Stimulated activated CD4-positive, alpha-beta T cell treated with anti-CD3 and anti-CD28 coated beads, Interleukin-15, amount 100 ng/mL, for 48 hours (primary cell): ENCODE measurements at places on chromosomes 3 and 15.

DNA sequence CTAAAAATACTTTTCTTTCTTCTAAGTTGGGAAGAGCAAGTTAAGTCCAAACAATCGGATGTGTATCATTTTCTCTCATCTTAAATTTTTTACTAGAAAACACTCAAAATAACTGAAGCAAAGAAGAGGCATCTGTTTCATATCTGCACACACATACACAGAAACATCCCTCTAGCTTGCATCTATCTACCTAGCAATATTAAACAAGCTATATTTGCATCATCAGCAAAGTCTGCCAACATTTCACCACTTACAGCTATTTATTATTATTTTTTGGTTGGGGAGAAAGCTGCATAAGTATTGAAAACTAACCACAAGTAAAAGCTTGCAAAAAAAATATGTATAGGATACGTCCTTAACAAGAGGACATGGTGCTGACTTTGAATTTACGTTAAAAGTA is 1.9 kb downstream of the GOLIM4 start:
- no peak for DNase-seq

DNA sequence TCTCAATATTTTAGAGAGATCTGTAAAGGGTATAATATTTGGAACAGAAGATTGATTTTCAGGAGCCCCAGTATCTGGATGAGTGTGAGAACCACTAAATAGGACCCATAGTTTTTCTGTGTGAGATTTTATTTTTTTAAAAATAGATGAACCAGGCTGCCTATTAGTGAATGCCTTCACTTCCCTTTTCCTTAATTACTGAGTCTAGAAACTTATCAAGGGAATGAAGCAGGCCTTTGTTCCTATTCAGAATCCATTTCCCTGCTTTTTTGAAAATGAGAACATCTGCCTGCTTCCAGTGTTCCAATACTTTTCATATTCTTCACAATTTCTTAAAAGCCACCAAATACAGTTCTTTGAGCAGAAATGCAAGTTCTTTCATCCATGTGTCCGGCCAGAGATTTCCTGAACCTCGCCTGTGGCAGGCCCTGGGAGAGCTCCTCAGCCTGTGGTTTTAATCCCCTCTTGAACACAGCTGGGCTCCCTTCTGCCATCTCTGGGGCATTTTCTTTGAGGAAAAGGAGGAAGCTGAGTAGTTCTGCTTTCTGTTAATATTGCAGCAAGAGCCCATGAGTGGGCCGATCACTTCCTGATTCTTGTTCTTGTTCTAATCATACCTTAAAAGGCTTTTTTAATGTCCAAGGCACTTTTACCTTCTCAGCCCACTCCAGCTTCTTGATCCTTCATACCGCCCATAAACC is 4.7 kb downstream of the EHD4 start:
- no peak for DNase-seq

DNA sequence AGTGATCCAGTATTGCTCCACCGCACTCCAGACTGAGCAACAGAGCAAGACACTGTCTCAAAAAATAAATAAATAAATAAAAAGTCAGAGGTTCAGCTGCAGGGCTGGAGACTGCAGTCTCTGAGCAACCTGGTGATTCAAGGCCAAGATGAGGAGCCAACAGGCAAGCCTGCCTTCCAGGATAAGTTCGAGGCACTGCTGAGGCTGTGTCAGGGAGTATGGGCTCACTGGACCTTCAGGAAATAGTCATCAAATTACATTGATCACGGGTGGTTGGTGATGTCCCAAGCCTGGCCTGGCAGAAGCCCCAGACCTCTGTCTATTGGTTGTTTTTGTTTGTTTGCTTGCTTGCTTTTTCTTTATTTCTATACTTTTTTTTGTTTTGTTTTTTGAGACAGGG is 41.5 kb downstream of the IDH2 start:
- DNase-seq = no peak

DNA sequence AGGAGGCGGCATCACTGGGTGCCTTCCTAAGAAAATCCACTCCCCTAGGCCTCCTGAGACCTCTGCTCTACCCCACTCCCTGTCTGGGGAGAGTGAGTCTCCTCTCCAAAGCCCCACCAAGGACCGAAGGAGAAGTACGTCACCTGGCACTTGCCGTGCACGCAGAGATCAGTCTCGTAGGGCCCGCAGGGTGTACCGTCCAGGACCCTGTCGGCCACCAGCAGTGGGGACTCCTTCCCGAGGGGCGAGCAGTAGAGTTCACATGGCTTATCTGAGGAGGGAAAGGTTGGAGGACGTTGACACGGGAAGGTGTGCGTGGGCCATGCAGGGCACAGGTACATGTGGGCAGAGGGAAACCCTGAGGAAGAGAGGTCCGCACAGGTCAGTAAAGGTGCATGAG is 232.9 kb downstream of the ADAMTS17 start:
- DNase-seq = no peak

- DNase-seq = no peak
Measured at GRCh38 chr15:77854980-77855379, 222.3 kb upstream of the LINGO1 start.

DNA sequence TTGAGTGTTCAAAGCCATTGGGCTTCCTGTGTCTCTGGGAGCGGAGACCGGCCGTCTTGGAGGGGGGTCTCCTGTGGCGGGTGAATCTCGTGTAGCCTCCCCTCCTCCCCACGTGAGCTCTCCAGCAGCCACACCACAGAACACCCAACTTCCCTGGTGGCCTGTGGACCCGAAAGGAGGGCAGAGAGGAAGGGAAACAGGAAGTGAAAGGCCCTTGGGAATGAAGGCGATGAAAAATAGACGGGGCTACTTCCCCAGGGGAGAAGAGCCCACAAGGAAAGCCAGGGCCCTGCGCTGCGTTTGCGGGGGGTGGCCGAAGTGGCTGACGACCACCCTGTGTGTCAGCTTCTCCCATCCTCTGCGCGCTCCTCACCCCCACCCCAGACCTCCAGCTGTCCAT is 5.4 kb downstream of the ANKRD63 start:
- DNase-seq = no peak

GRCh38 chr15:29533647-29534046 is 264.0 kb upstream of the NSMCE3 start:
- DNase-seq = no peak

DNA sequence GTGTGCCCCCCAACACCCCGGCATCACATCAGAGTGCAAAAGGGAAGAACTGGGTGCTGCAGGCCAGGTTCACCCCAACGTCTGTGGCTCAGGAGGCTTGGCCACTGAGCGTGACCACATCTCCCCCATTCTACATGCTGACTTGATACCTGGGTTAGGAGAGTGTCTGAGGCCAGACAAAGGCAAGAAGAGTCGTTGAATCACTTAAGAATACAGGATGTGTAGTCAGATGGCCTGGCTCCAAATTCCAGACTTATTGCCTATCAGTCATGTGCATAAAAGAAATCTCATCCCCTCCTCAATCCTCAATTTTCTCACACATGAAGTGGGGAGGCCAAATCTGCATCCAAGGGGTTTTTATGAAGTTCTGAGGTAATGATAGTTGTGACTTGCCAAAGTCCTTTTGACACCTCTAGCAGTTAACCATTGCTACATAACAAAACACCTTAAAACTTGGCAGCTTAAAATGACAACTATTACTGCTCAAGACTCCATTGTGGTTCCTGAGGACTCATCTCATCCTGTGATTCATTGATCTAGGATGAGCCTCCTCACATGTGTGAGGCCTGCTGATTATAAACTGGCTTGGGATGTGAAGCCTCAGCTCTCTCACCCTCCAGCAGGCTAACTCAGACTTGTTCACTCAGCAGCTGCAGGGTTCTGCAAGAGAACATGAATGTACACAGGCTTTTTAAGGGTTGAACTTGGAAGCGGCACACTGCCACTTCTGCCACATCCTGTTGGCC is 138.8 kb upstream of the TLE3 start:
- no peak for DNase-seq

DNA sequence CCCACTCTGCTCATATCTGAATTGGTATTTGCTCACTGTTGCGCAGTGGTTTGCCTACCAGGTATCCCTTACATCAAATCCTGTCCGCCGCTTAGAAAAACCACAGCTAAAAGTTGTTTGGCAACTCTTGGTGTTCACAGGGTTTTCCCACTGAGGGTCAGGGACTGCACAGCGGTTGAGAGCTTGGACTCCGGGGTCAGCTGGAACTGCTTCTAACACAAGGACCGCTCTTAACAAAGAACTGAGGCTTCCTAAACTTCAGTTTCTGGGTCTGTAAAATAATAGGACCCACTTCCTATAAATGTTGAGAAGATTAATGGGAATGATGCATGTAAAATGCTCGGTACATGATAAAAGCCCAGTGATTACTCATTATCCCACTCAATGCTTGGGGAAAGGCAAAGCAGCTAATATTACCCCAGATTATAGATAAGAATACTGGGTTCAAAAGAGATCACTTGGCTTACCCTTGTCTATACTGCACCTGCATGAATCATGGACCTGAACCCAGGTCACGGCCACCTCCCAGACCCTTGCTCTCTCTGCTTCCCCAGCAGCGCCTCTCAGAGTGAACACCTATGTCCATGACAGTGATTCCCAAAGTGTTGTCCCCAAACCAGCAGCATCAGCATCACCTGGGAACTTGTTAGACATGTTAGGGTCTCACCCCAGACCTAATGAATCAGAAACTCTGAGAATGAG is 36.1 kb downstream of the LIPC start:
- no peak for DNase-seq

DNA sequence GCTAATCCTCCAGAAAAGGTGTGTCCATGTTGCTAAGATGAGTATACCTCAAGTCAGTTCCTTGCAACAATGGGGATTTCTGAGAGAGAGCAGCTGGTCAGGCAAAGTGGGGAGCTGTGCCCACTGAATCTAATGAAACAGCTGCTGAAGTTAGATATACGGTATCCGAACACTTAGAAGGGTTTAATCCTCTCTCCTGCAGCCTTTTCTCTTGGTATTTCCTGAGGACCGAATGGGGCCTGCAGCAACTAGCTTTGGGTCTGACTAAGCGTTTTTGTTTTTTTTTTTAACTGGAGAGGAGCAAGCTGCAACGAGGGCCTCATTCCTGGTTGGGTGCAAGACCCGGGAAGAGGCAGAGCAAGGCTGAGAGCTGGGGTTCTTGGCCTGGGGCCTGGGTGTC is 37.6 kb upstream of the BNC1 start:
- no peak for DNase-seq

- DNase-seq = no peak
Measured at GRCh38 chr3:153927107-153927506, 194.1 kb upstream of the ARHGEF26 start.

DNA sequence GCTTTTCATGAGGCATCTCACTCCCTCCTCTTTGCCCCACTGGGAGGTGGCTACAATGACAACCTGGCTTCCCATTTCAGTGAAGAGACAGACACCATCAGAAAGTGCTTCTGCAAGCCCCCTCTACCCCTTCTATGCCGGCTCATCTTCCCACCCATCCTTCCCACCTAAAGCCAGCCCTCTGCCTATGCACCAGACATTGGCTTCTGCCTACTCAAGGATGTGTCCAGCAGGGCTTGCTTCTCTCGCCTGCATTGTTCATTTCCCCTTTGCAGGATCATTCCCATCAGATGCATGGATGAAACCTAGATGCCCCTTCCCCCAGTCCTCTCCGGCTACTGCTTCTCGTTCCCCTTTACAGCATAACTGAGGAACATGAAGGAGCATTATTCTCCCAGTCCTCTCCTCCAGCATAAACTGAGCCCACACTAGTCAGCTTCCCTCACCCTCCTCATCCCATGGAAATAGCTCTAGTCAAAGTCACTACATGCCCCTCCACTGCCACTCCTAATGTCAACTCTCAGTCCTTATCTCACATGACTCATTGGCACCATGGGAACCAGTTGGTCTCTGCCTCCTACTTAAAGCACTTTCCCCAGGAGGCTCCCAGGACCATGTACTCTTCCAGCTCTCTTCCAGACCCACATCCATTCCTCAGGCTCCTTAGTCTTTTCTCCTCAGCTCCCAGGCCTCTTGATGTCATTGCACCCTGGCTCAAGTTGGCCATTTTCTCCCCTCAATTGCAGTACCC is 47.9 kb downstream of the TM2D3 start:
- no peak for DNase-seq

DNA sequence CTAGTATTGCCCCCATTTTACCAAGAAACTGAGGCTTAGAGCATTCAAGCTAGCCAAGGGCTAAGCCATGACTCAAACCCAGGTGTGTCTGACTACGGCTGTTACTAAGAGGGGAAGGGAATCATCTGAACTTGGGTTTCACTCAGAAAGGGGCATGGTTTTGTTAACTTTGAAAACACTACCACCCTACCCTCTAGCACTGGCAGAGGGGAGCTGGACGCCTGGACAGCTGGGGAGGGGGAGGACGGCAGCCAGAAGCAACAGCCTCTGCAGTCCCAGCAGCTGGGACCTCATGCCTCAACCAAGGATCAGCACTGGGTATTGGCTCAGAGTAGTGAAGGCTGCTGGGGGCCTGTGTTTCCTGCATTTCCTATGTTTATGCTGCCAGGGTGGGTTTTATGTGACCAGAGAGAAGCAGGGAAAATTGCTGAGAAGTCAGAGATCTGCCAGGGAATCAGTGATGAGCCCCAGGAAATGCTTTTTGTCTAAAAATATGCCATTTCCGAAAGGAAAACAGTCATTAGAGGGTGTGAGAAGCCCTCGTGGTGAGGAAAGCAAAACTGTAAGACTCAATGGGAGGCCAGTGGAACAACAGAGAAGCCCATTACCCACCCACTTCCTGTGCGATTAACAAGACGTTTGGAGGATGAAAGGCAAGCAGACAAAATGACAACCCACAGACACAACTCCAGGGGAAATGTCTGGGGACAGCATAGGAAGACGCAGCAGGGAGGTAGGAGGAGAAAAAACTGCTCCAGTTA is 41.2 kb downstream of the LIPC start:
- peak; percentile 23 for DNase-seq

DNA sequence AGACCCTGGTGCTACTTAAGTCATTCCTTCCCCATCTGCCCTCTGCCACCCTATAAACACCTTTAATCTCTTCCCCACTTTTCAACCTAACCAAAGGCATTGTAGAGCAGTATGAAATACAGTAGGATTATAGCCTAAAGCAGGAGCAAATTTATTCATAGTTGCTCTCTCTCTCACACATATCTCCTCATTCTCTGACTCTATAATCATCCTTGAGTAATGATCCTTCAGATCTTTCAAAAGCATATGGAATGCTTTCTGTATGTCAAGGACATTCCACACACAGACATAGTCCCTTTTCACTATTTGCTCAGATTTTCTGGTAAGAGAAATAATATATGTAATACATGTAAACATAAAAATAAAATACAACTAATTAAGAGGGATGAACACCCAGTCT is 54.1 kb downstream of the TRPC1 start:
- DNase-seq = no peak

- no peak for DNase-seq
Measured at GRCh38 chr15:55402707-55403106, 5.5 kb downstream of the CCPG1 start.

DNA sequence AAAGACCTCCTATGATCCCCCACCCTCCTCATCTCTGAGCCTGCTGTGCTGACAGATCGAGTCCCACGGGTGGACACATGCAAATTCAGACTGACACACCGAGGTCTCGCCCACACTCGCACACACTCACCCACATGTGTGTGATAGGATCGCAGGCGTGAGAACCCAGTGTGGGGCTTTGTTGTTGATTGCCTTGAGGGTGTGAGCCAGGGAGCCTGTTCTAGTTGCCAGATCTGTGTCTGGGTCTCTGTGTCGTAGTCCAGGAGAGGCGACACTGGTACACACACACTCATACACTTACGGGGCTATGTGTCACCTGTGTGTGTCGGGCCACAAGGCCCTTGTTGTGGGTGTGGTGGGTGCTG is 2.0 kb downstream of the EPHB3 start:
- DNase-seq = no peak

- no peak for DNase-seq
Measured at GRCh38 chr3:179324270-179324754, 1.5 kb downstream of the ZNF639 start.

GRCh38 chr15:71792521-71792920 is 17.8 kb upstream of the NR2E3 start:
- DNase-seq = no peak
